ENCODE measurements at places on chromosomes 3 and 15.

GRCh38 chr3:48738144-48738536 lies 21.1 kb upstream of the IP6K2 start:
- DNase-seq = no peak

- no peak for DNase-seq
These were observed 145.0 kb upstream of the MITF start for GRCh38 chr3:69594286-69594685.

DNA sequence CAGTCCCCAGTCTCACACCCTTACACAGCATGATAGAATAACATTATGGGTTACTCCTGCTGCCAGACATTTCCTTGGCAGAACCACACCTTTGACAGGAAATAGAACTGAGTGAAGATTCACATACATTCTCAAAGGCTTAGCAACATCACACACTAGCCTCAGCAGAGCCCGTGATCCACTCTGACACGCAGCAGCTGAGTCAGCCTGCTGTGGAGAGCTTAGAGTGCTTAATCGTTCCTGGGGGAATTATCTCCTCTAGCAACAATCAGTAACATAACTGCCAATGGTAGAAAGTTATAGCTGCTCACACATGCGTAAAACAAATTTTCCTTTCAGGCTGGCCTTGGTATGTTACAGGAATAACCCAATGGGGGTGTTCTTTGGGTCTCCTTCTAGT lies 382.1 kb downstream of the GAP43 start:
- DNase-seq = no peak

- DNase-seq = peak; percentile 32
These were observed 540.9 kb downstream of the MAGI1 start for GRCh38 chr3:65497846-65498245.

DNA sequence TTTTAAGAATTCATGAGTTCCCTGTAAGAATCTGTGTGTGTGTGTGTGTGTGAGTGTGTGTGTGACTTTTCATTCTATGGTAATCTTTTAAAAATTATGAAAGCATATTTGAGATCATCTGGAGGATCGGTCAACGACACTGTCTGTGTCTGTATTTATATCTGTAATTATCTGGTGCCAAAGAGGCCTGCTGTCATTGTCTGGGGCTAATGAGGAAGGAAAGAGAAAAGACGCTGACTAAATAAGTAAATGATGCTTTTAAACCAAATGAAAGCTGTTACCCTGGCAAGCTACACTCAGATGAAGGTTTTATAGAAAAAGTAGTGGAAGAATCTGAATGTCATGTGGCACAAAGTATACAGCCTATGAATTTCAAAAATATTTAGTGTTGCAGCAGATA lies 439.8 kb downstream of the RBMS3 start:
- DNase-seq = no peak

- DNase-seq = no peak
These were observed 302.8 kb downstream of the FHIT start for GRCh38 chr3:60948488-60948887.

- DNase-seq = no peak
These were observed 6.1 kb upstream of the HHATL start for GRCh38 chr3:42708611-42709151.

DNA sequence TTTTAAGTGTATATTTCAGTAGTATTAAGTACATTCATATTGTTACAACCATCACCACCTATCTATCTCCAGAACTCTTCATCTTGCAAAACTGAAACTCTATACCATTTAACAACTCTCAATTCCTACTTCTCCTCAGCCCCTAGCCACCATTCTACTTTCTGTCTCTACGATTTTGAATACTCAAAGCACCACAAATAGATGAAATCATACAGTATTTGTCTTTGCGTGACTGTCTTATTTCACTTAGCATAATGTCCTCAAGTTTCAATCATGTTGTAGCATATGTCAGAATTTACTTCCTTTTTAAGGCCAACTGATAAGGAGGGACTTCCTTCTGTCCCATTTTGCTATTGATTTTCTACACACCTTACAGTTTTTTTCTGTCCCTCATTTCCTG lies 593.3 kb downstream of the FHIT start:
- no peak for DNase-seq

DNA sequence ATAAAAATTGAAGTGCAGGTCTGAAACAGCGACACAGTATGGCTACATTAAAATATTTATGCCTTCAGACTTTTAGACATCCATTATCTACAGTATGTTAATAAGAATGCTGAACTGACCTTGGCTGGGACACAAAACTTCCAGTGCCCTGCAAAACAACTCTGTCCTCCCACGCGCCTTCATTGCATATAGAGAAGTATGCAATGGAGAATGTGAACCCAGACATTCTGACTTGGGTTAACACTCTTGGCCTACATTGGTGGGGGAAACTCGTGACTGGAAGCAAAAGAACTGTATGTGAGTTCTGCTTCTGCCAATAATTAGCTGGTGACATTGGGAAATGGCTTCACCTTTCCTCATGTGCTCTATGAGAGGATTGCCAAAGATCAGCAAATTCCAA lies 110.5 kb upstream of the SLC24A5 start:
- DNase-seq = no peak

DNA sequence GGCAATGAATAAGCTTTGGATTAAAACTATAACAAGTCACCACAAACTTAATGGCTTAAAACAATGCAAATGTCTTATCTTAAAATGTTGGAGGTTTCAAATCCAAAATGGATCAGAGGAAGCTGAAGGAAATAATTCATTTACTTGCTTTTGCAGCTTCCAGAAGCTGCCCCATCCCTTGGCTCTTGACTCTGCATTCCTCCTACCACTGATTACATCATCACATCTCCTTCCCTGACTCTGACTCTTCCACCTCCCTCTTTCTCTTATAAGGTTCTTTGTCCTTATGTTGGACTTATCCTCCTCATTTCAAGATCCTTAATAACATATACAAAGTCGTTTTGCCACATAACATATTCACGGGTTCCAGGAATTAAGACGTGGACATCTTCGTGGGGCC lies 982.8 kb upstream of the ROBO1 start:
- DNase-seq = no peak

DNA sequence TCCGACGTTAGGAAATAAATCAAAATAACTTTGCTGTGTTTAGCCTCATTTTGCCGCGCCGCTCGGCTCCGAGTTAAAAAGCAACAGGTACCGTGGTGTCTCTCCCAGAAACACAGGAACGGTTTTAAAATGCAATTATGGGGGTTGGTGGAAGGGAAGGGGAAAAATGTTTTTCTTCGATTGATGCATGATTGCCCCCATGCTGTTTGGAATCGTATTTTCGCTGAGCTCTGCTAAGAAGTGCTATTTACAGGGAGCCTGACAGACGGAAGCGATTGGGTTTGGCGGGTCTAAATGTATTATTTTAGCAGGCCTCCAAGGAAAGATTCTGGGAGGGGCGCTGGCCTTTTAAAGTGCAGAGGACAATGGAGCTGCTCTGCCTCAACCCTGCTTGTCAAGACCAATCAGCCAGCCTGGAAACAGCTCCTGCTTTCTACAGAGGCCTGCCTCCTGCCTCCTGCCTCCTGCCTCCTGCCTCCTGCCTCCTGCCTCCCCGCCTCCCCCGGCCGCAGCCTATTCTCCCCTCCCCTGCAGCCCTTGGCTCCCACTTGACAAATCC lies 156.7 kb upstream of the TLE3 start:
- DNase-seq = no peak

DNA sequence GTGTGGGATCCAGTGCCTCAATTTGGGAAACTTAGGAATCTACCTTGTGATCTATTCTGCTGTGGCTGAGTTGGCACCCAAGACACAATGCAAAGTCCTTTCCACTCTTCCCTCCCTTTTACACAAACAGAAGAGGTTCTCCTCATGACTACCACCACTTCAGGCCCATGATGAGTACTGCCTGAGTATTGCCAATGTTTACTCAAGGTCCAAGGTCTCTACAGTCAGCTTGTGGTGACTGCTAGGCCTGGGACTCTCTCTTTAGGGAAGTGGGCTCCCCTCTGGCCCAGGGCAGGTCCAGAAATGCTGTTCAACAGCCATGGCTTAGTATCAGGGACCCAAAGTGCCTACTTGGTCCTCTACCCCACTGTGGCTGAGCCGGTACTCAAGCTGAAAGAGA lies 56.8 kb upstream of the PEX5L start:
- DNase-seq = no peak

DNA sequence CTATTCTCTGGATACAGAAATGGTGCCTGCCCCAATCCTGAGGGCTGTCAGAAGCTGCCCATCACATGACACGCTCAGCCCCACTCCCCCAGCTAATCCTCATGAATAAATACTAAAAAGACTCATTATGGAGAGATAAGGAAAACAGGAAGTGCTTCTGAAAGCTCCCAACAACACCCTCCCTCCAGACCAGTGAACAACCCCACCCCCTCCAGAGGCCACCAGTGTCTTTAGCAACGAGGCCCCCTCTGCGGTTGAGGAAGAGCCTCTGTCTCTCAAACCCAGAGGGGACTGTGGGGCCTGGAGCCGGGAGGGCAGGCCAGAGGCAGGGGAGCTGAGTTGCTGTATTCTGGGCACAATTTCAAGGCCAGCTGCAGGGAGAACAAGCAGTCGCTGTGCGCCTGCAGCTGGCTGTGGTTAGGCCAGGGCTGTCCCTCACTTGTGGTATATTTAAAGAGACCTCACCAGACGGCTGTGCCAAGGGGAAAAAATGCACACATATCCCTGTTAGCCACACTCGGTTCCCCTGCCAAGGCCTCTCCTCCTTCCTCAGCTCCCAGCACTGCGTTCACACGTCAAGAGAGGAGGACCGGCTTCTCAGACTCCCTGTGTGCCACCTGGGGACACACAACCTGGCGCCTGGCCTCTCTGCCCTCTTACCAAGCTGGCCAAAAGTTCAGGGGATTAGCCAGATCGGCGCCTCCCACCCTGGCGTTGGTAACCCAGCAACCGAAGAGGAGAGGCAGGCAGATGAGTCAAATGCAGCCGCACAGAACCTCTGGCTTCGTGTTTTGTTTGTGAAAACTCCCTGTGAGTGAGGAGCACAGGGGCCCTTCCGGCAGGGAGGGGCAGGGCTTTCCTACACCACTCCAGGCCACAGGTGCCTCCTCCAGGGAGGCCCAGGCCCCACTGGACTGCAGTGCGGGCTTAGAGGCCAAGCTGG lies 101.2 kb upstream of the ETV5 start:
- DNase-seq = no peak

GRCh38 chr15:82106679-82107078 lies 60.9 kb upstream of the MEX3B start:
- DNase-seq = no peak

GRCh38 chr3:86563400-86563970 lies 427.5 kb downstream of the VGLL3 start:
- DNase-seq = peak; percentile 45

DNA sequence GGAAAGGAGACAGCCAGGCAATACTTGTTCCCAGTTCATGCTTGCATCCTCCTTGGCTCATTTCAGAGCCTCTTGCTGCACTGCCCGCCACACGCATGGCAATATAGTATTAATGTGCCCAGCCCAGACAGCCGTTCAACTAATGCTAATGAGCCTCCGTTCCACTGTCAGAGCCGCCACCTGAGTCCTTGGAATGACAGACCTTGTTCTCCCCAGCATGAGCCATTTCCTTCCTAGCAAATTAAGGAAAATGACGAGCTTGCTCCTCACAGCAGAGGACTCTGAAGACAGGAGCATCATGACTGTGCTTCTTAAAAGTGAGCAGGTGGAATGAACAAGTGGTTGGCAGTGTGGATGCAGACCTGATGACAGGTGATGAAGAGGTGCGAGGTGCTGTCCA lies 10.8 kb upstream of the LRRC15 start:
- no peak for DNase-seq

DNA sequence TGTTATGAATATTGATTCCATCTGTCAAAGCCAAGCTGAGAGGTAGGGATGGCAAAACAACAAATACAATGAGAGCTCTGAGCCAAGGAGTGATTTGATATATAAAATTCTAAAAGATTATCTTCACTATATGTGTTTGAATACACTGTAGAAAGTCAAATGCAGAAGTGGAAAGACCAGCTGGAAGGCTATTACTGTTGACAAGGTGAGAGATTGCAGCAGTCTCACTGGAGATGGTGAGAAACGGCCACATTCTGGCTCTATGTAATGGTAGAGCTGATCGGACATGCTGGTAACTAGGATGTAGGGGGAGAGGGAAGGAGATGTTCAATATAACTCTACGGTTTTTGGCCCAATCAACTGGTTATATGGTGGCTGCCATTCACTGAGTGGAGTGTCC lies 434.2 kb upstream of the SUCLG2 start:
- DNase-seq = no peak

DNA sequence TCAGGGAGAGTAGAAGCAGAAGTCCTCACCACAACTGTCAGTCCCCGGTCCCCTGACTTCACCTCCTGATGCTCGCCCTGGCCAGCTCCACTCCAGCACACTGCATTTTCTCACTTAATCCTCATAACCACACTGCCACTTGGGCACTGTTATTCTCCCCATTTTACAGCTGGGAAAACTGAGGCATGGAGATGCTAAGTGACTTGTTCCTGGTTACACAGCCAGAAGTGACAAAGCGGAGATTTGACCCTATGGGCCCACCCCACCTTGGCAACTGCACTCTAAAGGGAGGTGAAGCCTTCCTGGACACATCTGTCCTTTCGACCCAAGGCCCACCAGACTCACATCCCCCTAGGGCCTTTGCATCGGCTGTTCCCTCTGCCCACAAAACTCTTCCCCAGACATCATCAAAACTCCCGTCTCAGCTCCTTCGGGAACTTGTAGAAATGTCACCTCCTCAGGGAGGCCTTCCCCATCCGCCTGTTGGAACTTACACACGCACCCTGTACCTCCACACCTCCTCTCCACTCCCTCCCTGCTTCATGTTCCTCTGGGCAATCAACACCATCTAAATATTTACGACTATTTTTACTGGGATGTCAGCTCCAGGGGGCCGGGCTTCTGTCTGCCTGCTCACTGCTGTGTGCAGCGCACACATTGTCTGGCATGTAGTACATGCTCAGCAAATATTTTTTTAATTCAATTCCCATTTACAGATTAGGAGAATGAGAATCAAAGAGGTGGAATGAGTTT lies 3.1 kb downstream of the GRIP2 start:
- DNase-seq = no peak

DNA sequence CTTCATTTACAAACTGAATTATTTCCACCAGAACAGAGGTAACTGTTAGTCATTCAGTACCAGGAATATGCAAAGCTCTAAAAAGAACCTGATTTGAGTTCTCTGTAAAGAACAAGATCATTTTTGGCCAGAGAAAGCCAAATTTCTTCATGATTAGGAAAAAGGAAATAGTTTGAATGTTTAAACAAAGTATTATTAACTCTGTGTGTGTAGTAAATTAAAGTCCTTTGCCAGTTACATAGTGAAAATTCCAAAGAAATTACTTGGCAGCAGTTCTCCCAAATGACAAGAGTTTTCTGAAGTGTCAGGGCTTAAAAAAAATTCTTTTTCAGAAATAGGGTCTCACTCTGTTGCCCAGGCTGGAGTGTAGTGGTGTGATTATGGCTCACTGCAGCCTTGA lies 24.5 kb downstream of the QTRT2 start:
- no peak for DNase-seq

GRCh38 chr3:49649576-49649975 lies 24.6 kb upstream of the APEH start:
- no peak for DNase-seq

DNA sequence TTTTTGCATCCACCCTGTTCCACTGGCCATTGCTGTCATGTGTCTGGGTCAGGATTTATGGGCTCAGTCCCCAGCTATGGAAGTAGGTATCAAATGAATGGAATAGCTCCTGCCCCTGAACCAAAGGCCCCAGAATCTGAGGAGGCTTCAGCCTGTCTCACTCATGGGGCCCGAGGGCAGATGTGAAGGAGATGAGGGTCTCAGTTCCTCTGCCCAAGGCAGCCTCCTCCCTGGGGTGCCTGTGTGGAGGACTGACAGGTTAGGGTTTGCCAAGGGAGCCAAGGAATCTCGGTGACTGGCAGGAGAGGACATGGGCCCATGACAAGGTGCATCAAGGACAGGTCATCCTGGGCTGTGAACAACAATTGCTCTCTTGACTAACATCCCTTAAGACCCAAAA lies 70.4 kb downstream of the CPN2 start:
- no peak for DNase-seq
